ENCODE measurements at places on chromosomes 16 and 17.

GRCh38 chr16:85601730-85602401 is 11.3 kb upstream of the GSE1 start:
- H3K27me3 ChIP-seq = no peaks in the 10 kb centered on the region
- DNase-seq = no peak
- H3K36me3 ChIP-seq = peaks cover 2% of the 10 kb centered on the region
- H3K27ac ChIP-seq = peak overlapping the region; percentile 91
- peak overlapping the region; percentile 20 for H3K4me3 ChIP-seq

DNA sequence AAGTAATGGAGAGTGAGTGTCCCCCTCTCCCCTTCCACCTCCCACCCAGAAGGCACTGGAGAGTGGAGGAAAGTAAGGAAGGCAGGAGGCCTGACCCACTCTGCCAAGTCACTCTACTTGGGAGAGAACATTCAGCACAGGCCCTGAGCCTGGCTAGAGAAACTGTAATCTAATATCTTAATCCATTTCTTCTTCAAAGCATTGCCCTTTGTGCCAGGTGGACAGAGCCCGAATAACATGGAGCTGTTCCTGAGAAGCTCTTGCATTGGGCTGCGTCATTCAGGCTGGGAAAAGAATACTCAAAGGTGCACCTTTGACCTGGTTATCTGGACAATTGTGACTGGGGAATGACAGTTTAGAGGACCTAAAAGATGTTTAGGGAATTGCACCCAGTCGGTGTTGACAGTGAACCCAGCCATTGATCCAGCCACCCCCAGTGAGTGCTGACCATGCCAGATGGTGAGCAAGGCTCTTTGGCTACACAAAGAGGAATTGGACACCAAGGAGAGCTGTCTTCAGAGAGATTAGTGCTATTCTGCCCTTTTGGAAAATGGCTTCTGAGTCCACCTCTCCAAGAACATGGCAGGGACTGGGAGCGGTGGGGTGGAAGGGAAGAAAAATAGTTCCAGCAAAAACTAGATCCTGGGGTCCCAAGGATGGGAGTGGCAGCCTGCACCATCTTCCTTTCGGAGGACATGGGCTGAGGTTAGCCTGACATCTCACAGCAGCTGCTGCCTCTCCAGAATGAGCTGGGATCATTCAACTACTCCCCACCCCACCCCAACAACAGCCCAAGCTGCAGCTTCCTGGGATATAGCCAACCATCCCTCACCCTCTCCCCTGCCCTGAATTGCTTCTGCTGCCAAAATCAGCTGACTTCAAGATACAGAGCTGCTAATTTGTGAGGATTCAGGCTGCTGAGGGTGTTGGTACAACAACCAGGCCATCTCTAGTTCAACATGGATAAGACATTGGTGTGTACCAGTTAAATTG is 11.6 kb upstream of the NOG start:
- H3K27me3 ChIP-seq = peaks cover 35% of the 10 kb centered on the region
- H3K4me1 ChIP-seq = no peaks in the 10 kb centered on the region
- no peak overlapping the region for H3K4me3 ChIP-seq
- no peaks in the 10 kb centered on the region for H3K36me3 ChIP-seq
- no peak overlapping the region for H3K27ac ChIP-seq

- DNase-seq = no peak
- H3K27me3 ChIP-seq = no peaks in the 10 kb centered on the region
- H3K4me3 ChIP-seq = peak overlapping the region; percentile 17
- peaks cover 40% of the 10 kb centered on the region for H3K36me3 ChIP-seq
Measured at GRCh38 chr16:16120382-16121184, 102.7 kb downstream of the ABCC6 start.

DNA sequence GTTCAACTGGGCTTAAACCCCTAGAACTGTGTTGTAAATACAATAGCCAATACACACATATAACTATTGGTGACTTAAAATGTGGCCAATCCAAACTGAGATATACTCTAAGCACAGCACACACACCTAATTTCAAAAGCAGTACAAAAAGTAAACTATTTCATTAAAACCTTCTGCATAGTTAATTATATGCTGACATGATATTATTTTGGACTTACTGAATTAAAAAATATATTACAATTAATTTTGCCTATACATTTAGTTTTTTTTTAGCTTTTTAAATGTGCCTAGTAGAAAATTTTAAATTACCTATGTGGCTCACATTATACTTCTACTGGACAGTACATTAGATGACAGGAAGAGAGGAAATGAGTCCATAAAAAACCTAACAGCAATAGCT is 21.5 kb downstream of the MED13 start:
- peaks cover 19% of the 10 kb centered on the region for H3K36me3 ChIP-seq
- H3K4me3 ChIP-seq = no peak overlapping the region
- no peaks in the 10 kb centered on the region for H3K4me1 ChIP-seq
- no peak for DNase-seq
- H3K27me3 ChIP-seq = no peaks in the 10 kb centered on the region

- no peak overlapping the region for H3K27ac ChIP-seq
- DNase-seq = no peak
- H3K4me1 ChIP-seq = no peaks in the 10 kb centered on the region
- H3K36me3 ChIP-seq = no peaks in the 10 kb centered on the region
Measured at GRCh38 chr16:51374346-51374745, 223.3 kb upstream of the SALL1 start.

- H3K4me1 ChIP-seq = no peaks in the 10 kb centered on the region
- H3K36me3 ChIP-seq = peaks cover 6% of the 10 kb centered on the region
- no peak for DNase-seq
- no peak overlapping the region for H3K4me3 ChIP-seq
- H3K27me3 ChIP-seq = no peaks in the 10 kb centered on the region
Measured at GRCh38 chr17:3004150-3004801, 59.1 kb downstream of the OR1D5 start.

GRCh38 chr16:50526249-50526648 is 21.9 kb upstream of the NKD1 start:
- DNase-seq = no peak
- no peak overlapping the region for H3K4me3 ChIP-seq
- H3K36me3 ChIP-seq = no peaks in the 10 kb centered on the region
- peaks cover 2% of the 10 kb centered on the region for H3K27me3 ChIP-seq
- no peaks in the 10 kb centered on the region for H3K4me1 ChIP-seq

GRCh38 chr16:62254847-62255246 is 218.6 kb upstream of the CDH8 start:
- no peak overlapping the region for H3K4me3 ChIP-seq
- peaks cover 10% of the 10 kb centered on the region for H3K4me1 ChIP-seq
- H3K27me3 ChIP-seq = peaks cover 2% of the 10 kb centered on the region
- no peaks in the 10 kb centered on the region for H3K36me3 ChIP-seq
- DNase-seq = no peak
- H3K27ac ChIP-seq = no peak overlapping the region

- peaks cover 18% of the 10 kb centered on the region for H3K27me3 ChIP-seq
- H3K4me3 ChIP-seq = no peak overlapping the region
Measured at GRCh38 chr17:49555495-49556222, 20.0 kb upstream of the NXPH3 start.

DNA sequence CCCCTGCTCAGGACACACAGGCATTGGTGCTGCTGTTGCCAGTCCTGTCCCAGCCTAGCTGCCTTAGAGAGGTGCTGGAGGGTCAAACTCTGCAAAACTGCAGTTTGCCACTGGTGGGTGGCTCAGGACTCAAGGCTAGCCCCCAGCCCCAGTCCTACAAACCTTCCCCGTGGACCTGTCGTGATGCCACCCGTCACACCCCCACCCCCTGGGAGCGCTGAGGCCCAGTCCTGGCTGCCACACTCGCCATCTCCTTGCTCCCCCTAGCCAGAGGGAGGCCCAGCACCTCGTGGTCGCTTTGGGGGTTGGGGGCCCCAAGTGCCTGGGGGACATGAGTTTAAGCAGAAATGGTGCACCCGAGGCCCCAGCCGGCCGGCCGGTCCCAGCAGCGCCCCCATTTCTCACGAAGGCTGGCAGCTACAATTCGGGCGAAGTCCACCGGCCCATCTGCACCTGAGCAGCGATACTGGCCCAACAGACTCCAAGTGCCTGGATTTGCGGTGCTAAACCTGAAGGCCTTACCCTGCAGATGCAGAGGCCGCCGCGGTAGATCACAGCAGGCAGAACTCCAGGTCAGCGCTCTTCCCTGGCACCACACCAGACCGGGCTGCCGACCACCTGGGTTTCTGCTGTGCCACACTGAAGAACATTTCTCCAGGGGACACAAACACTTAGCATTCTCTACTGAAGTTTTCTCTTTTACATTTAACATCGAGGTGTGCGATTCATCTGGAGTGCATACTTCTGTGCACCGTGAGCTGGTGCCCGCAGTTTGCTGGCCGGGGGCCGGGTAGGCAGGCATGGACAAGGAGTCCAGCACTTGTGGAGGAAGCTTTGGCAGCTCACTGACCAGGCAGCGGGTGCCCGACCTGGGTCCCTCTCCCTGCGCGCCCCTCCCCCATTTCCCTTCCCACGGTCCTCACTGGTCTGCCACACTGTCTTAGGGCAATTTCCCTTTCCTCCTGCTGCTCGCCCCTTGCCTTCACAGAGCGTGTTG is 130.0 kb downstream of the KCNJ12 start:
- H3K27me3 ChIP-seq = peaks cover 42% of the 10 kb centered on the region
- no peak overlapping the region for H3K27ac ChIP-seq
- no peaks in the 10 kb centered on the region for H3K36me3 ChIP-seq
- no peak for DNase-seq
- no peak overlapping the region for H3K4me3 ChIP-seq

DNA sequence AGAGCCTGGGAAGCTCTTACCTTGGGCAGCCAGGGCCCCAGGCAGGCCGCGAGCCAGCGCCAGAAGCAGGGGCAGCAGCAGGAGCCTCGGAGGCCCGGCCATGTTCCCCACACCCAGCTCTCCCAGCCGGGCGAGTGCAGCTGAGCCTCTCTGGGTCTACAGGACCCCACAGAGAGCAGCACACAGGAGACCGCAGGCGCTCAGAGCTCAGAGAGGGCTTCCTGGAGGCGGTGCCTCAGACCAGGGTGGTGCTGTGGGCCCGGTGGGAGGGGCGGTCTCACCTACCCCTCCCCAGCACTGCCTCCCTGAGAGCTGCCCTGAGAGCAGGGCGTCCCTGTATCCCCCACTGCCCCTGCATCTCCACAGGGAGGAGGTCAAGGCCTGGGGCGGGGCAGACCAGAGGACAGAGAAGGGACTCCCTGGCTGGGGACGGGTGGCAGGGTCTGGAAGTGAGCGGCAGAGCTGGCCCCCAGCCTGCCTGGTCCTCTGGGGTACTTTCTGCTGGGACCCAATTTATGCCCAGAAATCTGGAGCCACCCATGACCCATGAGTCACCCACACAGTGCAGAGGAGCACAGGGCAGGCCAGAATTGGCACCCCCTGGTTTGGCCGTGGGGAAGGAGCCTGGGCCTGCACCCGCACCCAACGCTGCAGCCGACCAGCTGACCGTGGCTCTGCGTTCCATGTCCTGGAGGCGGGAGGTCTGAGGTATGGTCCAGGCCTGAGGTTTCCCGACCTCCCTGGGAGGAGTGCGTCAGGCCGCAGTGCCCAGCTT is at the start of gene CD7:
TSS of gene CD7 (minus strand) at position 215 of the 775 bp plus-strand sequence. CDS start at position 102, 113 bp downstream.
- no peaks in the 10 kb centered on the region for H3K36me3 ChIP-seq
- H3K4me3 ChIP-seq = no peak within 1 kb of the TSS
- no peak within 1 kb of the TSS for H3K27ac ChIP-seq
- peaks cover 4% of the 10 kb centered on the region for H3K4me1 ChIP-seq
- DNase-seq = no peak

DNA sequence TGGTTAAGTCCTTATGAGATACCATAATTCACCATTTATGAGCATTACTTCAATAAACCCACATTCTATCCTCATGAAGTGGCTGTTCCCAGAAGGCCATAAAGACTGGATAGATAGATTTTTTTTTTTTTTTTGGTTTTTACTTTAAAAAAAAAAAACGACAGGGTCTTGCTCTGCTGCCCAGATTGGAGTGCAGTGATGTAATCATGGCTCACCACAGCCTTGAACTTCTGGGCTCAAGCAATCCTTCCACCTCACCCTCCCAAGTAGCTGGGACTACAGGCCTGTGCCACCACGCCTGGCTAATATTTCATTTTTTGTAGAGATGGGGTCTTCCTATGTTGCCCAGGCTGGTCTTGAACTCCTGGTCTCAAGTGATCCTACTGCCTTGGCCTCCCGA is 102.3 kb downstream of the XYLT1 start:
- DNase-seq = no peak
- no peaks in the 10 kb centered on the region for H3K36me3 ChIP-seq
- H3K27ac ChIP-seq = no peak overlapping the region
- no peak overlapping the region for H3K4me3 ChIP-seq
- no peaks in the 10 kb centered on the region for H3K27me3 ChIP-seq

DNA sequence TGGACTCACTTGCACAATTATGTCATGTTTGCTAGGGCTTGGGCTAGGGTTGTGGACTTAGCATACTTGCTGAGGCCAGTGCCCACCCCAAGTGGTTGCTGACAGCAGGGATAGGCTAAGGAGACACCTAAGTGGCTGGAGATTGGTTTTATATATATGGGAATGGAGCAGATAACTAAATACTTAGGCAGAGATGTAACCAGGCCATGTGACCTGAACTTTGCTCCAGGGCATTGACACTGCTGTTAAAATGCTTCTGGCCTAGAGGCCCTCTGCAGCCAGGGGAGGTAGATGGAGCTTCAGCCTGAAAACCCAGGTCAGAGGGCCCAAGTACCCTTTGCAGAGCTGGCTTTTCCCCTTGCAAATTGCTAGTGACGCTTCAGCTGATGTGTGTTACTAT is 1.4 kb upstream of the ITGB3 start:
- H3K36me3 ChIP-seq = no peaks in the 10 kb centered on the region
- peak overlapping the region; percentile 49 for H3K4me3 ChIP-seq
- DNase-seq = no peak
- H3K27ac ChIP-seq = no peak overlapping the region
- H3K27me3 ChIP-seq = peaks cover 53% of the 10 kb centered on the region

DNA sequence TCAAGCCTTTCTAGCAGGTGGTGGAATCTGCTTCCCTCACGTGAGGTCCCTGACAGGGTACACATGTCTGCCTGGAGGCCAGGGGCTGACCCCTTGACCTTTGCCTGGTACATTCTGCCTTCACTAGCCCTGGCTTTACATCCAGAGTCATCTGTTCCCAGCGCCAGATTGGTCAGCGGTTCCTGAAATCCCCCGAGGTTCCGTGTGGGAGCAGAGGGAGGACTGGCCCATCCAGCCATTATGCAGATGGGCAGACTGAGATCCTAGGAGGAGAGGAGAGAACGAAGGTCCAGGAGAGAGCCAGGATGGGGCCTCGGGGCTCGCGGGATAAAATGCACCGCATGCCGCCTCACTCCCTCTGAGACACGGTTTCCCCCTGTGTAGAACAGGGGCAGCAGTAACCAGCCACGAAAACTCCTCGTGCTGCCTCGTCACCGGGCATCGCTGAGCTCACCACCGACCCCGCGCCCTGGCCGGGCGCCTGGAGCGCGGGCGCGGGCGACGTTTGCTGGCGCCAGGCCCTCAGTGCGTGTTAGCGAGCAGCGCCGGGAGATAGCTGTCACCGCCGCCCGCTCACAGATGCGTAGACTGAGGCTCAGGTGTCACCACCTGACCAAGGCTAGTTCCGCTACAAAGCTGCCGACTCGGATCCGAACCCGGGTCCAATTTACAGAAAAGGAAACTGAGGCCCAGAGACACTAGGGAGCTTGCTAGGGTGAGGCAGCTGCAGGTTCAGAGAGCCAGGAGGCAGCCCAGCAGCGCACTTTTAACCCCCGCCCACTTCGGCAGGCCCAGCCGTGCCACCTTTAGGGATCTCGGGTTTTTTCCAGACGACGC is 811 bp upstream of the MAP2K3 start:
- DNase-seq = no peak
- H3K4me1 ChIP-seq = peaks cover 16% of the 10 kb centered on the region
- H3K36me3 ChIP-seq = no peaks in the 10 kb centered on the region
- peaks cover 43% of the 10 kb centered on the region for H3K27me3 ChIP-seq
- H3K27ac ChIP-seq = no peak overlapping the region

- H3K4me3 ChIP-seq = peak overlapping the region; percentile 44
- peak overlapping the region; percentile 99 for H3K27ac ChIP-seq
- H3K27me3 ChIP-seq = no peaks in the 10 kb centered on the region
- H3K36me3 ChIP-seq = peaks cover 8% of the 10 kb centered on the region
- peaks cover 69% of the 10 kb centered on the region for H3K4me1 ChIP-seq
Measured at GRCh38 chr17:27495460-27495859, 39.2 kb downstream of the KSR1 start.
